ENCODE measurements at places on chromosomes 6 and 20. TPM values are rescaled to one million over a fixed set of nuclear protein-coding genes. Genes with fewer than 3 reads are reported as not detected.

The C20orf141 gene
- not detected for total RNA-seq

DNA sequence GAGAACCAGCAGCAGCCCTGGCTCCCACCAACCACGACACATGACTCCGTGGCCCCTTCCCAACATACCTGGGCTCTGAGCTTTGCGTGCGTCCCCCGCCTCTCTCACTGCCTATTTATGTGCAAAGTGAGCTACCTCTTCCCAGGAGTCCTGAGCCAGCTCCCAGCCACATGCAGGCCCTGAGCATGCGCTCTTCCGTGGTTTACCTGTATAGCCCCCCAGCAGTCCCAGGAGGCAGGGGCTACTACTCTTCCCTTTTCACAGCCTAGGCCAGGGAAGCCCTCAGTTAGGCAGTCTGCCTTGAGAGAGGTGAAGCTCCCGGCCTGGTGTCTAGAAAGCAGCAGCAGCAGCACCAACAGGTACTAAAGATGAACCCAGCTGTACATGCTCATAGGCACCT is 114.8 kb upstream of the CDYL start:
- H3K4me1 ChIP-seq, result peaks cover 6% of the 10 kb centered on the region
- peaks cover 1% of the 10 kb centered on the region for H3K36me3 ChIP-seq
- DNase-seq, result no peak
- no peak overlapping the region for H3K4me3 ChIP-seq
- peaks cover 9% of the 10 kb centered on the region for H3K27me3 ChIP-seq

GRCh38 chr6:119484598-119484997 is 135.0 kb upstream of the MAN1A1 start:
- H3K36me3 ChIP-seq, result no peaks in the 10 kb centered on the region
- H3K27ac ChIP-seq, result no peak overlapping the region
- H3K4me1 ChIP-seq, result peaks cover 43% of the 10 kb centered on the region

The PRR18 gene
- 0.70 TPM for total RNA-seq

DNA sequence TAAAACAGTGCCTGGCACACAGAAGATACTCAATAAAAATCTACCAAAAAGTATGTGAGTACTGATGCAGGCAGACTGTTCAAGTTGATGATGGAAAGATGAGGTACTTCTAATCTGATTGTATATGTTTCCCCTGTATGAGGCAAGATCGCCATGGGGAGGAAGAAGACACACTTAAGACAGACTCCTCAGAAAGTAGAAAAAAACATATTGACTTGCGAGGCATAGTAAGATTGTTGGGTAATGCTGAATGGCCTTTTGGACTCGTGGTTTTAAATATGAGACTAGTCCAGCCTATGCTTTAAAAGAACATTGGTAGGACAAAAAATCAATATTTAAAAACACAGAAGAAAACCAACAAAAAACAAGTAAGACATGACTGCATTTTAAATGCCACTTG is 72.6 kb downstream of the SHPRH start:
- H3K27me3 ChIP-seq, result no peaks in the 10 kb centered on the region
- no peak overlapping the region for H3K27ac ChIP-seq
- H3K4me3 ChIP-seq, result no peak overlapping the region
- H3K36me3 ChIP-seq, result peaks cover 15% of the 10 kb centered on the region
- peaks cover 2% of the 10 kb centered on the region for H3K4me1 ChIP-seq
- DNase-seq, result no peak

GRCh38 chr6:163381118-163381756 is 33.3 kb upstream of the QKI start:
- DNase-seq, result no peak
- no peak overlapping the region for H3K27ac ChIP-seq
- no peaks in the 10 kb centered on the region for H3K4me1 ChIP-seq
- H3K36me3 ChIP-seq, result no peaks in the 10 kb centered on the region

DNA sequence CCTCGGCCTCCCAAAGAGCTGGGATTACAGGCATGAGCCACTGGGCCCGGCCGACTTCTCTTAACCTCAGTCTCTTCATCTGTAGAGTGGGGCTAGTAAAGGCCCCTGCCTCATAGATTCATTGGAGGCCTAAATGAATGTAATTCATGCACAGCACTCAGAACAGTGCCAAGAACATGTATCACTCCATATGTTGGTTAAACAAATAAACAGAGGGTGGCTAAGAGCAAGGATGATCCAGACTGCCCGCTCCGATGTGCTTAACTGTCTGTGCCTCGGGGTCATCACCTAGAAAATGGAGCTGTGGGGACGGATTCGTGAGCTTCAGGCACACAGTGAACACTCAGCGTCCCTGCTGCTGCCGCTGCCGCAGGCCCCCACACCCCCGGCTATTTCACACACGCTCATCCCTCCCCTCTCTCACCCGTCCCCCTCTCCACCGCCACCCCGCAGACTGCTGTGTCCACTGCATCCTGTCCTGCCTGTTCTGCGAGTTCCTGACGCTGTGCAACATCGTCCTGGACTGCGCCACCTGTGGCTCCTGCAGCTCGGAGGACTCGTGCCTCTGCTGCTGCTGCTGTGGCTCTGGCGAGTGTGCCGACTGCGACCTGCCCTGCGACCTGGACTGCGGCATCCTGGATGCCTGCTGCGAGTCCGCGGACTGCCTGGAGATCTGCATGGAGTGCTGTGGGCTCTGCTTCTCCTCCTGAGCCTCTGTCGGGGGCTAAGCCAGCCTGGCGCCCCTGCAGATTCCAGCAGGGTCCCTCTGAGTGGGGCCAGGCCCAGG is 14.8 kb downstream of the MDFI start:
- H3K36me3 ChIP-seq, result peaks cover 29% of the 10 kb centered on the region
- no peak overlapping the region for H3K27ac ChIP-seq
- peak; percentile 87 for DNase-seq
- H3K27me3 ChIP-seq, result no peaks in the 10 kb centered on the region

The TCP11 gene
- not detected for total RNA-seq

GRCh38 chr20:60104993-60105803 is 147.0 kb downstream of the CDH26 start:
- no peak for DNase-seq
- H3K4me1 ChIP-seq, result no peaks in the 10 kb centered on the region
- no peak overlapping the region for H3K4me3 ChIP-seq
- H3K27me3 ChIP-seq, result peaks cover 7% of the 10 kb centered on the region
- no peaks in the 10 kb centered on the region for H3K36me3 ChIP-seq
- no peak overlapping the region for H3K27ac ChIP-seq

GRCh38 chr6:44432726-44433125 is 45.2 kb downstream of the CDC5L start:
- peaks cover 1% of the 10 kb centered on the region for H3K36me3 ChIP-seq
- no peak overlapping the region for H3K4me3 ChIP-seq
- no peak for DNase-seq
- H3K4me1 ChIP-seq, result peaks cover 46% of the 10 kb centered on the region

GRCh38 chr20:40744072-40744817 is 55.2 kb upstream of the MAFB start:
- DNase-seq, result no peak
- H3K4me1 ChIP-seq, result no peaks in the 10 kb centered on the region
- no peak overlapping the region for H3K4me3 ChIP-seq
- no peaks in the 10 kb centered on the region for H3K36me3 ChIP-seq

GRCh38 chr20:10800288-10800687 is 126.5 kb upstream of the JAG1 start:
- H3K36me3 ChIP-seq, result no peaks in the 10 kb centered on the region
- no peak overlapping the region for H3K27ac ChIP-seq
- DNase-seq, result no peak
- H3K4me3 ChIP-seq, result no peak overlapping the region

- H3K4me1 ChIP-seq, result no peaks in the 10 kb centered on the region
- H3K4me3 ChIP-seq, result no peak overlapping the region
- H3K27me3 ChIP-seq, result no peaks in the 10 kb centered on the region
- DNase-seq, result no peak
- H3K27ac ChIP-seq, result no peak overlapping the region
These were observed 358.1 kb downstream of the CDKAL1 start for GRCh38 chr6:20892365-20892764.

All from chondrocyte (in vitro differentiated cells).